ENCODE measurements at places on chromosomes 5 and 9.

DNA sequence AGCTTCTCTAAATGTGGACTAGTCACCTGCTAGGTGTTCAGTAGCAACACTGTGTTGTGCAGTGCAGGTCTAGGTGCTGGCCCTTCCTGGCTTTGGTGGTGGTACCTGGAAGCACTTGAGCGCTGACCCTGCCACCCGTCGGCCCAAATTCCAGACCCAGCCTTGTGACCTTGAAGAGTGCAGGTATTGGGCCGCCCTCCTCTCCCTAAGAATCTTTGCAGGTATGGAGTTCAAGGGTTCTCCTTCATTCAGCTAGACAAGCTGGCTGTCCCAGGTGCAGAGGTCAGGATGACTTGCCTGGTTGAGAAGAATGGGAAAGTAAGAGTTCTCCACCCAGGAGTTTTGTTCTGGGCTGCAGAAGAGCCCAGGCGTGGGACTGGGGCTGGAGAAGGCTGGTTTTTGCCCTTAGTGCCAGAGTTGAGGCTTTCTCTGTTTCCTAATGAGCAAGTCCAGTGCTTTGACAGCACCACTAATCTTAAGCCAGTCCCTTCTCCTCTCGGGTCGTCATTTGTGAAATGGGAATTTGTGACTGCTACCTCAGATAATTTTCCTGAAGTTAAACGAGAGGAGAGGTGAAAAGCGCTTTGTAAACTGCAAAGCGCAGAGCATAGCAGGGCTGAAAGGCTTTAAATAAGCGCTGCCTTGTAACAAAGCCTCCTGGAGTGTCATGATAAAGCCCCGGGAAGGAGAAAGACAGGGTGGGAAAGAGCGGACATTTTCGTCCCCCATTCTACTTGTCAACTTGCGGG lies 4.0 kb downstream of the FOXE1 start:
- no peak overlapping the region for H3K4me3 ChIP-seq
- peaks cover 64% of the 10 kb centered on the region for H3K27me3 ChIP-seq
- H3K36me3 ChIP-seq, result no peaks in the 10 kb centered on the region
- peaks cover 10% of the 10 kb centered on the region for H3K4me1 ChIP-seq
- no peak for DNase-seq

- H3K4me3 ChIP-seq, result no peak overlapping the region
- no peak for DNase-seq
- H3K27ac ChIP-seq, result no peak overlapping the region
Observed at GRCh38 chr5:175285261-175285660, 158.7 kb downstream of the DRD1 start.

GRCh38 chr9:90142580-90142979 lies 500.0 kb downstream of the DIRAS2 start:
- no peak overlapping the region for H3K4me3 ChIP-seq
- peak; percentile 5 for DNase-seq
- no peak overlapping the region for H3K27ac ChIP-seq

DNA sequence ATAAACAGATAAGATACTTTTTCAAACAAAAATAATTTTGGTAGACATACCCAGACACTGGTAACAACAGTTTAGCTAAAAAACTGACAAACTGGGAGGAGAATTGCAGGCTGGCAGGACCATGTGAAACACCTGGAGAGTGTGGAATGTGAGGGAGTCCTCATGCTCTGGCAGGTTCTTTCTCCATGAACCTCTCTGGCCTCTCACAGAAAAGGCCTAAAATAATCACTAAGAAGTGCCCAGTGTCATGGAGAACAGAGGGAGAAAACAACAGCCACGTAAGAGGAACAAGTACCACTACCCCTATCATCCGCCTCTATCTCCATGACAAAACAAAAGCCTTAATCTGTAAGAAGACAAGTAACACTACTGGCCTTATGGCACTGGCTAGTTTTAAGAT lies 1227.5 kb upstream of the CDH9 start:
- no peaks in the 10 kb centered on the region for H3K4me1 ChIP-seq
- no peaks in the 10 kb centered on the region for H3K27me3 ChIP-seq
- H3K4me3 ChIP-seq, result no peak overlapping the region
- H3K27ac ChIP-seq, result no peak overlapping the region
- no peak for DNase-seq

GRCh38 chr9:108217431-108218349 lies 638.1 kb downstream of the ACTL7B start:
- H3K27ac ChIP-seq, result no peak overlapping the region
- no peaks in the 10 kb centered on the region for H3K36me3 ChIP-seq
- H3K27me3 ChIP-seq, result peaks cover 3% of the 10 kb centered on the region
- DNase-seq, result no peak

- H3K27me3 ChIP-seq, result no peaks in the 10 kb centered on the region
- no peak overlapping the region for H3K4me3 ChIP-seq
- H3K36me3 ChIP-seq, result no peaks in the 10 kb centered on the region
- no peak overlapping the region for H3K27ac ChIP-seq
Observed at GRCh38 chr9:112552229-112553056, 65.8 kb downstream of the KIAA1958 start.

DNA sequence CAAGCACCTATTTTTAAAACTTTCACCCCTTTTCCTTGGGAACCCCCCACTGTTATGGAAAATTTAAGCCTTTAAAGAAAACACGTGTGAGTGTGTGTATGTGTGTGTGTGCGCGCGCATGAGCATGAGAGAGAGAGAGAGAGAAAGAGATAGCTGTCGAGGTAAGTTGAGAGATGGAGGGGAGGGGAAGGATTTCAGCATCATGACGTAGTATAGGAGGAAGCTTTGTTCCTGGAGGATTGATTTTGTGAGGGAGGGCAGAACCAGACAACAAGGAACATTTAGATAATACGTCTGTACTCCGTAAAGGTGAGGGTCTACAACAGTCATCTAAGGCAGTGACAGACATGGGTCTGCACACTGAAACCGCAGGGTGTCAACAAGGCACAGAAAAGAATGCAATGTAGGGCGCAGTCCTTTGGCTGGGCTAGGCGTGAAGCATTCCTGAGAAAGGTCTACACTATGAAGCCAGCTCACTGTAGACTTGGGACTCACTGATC lies 227.7 kb downstream of the SMARCA2 start:
- no peak overlapping the region for H3K4me3 ChIP-seq
- H3K27me3 ChIP-seq, result no peaks in the 10 kb centered on the region
- H3K4me1 ChIP-seq, result peaks cover 12% of the 10 kb centered on the region
- no peak for DNase-seq
- no peaks in the 10 kb centered on the region for H3K36me3 ChIP-seq
- no peak overlapping the region for H3K27ac ChIP-seq

DNA sequence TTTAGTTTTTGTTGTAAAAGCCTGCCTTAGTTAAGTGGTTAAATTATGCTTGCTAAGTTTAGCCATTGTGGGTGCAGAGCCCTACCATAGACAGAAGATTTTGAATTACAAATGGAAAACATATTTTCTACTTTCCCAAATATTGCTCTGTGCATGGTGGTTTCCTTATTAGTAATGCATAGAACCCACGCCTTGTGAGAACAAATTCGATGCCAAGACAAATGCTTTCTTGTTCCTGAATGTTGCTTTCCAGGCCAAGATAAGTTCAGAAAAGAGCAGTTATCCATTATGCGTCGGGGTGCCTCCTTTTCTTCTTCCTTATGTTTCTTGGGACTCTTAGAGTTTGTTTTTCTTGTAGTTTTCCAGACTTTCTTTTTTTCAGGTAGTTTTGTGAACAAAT lies 31.0 kb upstream of the GARNL3 start:
- no peak overlapping the region for H3K27ac ChIP-seq
- H3K36me3 ChIP-seq, result no peaks in the 10 kb centered on the region
- no peaks in the 10 kb centered on the region for H3K27me3 ChIP-seq
- H3K4me3 ChIP-seq, result no peak overlapping the region
- DNase-seq, result no peak

GRCh38 chr5:14880688-14881087 lies 9.1 kb upstream of the ANKH start:
- H3K4me1 ChIP-seq, result no peaks in the 10 kb centered on the region
- no peak overlapping the region for H3K27ac ChIP-seq
- no peak for DNase-seq
- no peak overlapping the region for H3K4me3 ChIP-seq

GRCh38 chr9:38126730-38127129 lies 57.7 kb upstream of the SHB start:
- no peak for DNase-seq
- H3K4me1 ChIP-seq, result peaks cover 6% of the 10 kb centered on the region
- H3K36me3 ChIP-seq, result no peaks in the 10 kb centered on the region

DNA sequence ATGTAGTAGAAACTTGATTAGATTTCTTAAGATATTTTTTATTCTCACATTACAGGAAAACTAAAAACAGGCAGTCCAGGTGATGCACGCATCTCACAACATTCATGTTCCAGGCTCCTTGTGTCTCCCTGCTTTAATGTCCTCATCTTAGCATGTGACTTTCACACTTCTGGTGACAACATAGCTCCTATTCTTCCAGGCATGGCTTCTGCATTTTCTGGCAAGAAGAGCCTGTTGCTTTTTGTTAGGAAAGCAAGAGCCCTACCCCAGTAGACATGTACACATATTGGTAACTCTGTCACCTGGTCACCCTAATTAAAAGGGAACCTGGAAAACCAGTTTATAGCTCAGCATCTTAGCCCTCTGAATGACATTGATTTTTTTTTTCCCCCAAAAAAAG lies 92.5 kb downstream of the PPIC start:
- no peaks in the 10 kb centered on the region for H3K36me3 ChIP-seq
- no peaks in the 10 kb centered on the region for H3K27me3 ChIP-seq
- H3K27ac ChIP-seq, result no peak overlapping the region
- no peak overlapping the region for H3K4me3 ChIP-seq

- no peak for DNase-seq
- H3K36me3 ChIP-seq, result no peaks in the 10 kb centered on the region
- no peak overlapping the region for H3K27ac ChIP-seq
Observed at GRCh38 chr5:32222723-32223470, 48.8 kb upstream of the GOLPH3 start.

- DNase-seq, result no peak
- no peaks in the 10 kb centered on the region for H3K36me3 ChIP-seq
- H3K27me3 ChIP-seq, result no peaks in the 10 kb centered on the region
- no peak overlapping the region for H3K4me3 ChIP-seq
- no peaks in the 10 kb centered on the region for H3K4me1 ChIP-seq
- H3K27ac ChIP-seq, result no peak overlapping the region
Observed at GRCh38 chr5:91503321-91503720, 120.2 kb upstream of the ARRDC3 start.
